ENCODE measurements at places on chromosomes 6 and 20.

- DNase-seq, result no peak
Observed at GRCh38 chr6:21764989-21765388, 171.4 kb downstream of the SOX4 start.

GRCh38 chr6:52999456-52999855 lies 4.4 kb upstream of the GSTA4 start:
- no peak for DNase-seq

DNA sequence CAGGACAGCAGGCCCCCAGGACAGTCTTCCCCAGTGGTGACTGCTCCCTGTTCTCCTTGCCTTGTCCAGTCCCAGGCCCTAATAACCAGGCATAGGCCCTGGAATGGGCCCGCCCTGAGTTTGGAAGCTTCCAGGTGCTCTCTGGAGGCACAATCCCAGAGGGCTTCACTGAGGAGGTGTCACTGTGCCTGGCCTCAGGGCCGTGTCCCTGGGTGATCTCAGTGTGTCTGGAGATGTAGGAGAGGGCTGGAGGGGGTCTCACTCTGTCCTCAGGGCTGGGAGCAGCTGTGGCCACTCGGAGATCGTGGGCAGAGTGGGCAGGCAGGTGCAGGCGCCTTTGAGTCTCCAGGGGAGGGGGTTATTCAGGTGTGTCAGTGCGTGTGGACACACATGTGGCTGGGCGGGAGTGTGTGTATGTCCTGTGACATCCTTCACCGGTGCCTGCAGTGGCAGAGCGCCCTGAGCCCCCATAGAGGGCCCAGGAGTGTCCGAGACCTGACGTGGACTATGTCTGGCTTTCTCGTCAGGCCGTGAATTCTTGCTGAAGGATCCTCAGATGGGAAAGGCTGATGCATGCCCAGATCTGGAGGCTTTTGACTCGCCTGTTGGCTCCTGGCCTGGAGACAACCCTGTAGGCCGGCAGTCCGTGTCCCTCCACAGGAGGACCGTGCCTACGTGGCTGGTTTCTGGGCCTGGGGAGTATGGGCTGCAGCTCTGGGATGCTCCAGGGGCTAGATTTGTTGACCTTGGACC lies 5.5 kb upstream of the NPBWR2 start:
- DNase-seq, result no peak

DNA sequence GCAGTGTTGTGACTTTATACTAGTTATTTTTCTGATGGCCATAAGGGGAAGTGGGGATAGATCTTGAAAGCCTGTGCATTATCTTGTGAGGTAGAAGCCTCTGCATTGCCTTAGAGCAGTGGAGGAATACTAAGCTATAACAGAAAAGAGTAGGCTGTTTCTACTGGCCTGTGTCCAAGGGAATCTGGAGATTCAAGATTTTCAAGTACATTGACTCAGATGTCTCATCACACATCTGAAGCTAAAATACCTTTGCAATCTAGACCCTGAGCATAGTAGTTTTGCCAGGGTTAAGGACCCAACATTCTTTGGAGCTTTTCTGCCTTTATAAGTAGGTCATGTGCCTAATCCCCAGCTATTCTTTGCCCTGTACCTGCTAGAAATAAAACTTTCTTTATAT lies 272.3 kb downstream of the TENT5A start:
- no peak for DNase-seq
